ENCODE measurements at places on chromosomes 3 and 15. TPM values are rescaled to one million over a fixed set of nuclear protein-coding genes. Genes with fewer than 3 reads are reported as not detected.

The DUOXA2 gene
- total RNA-seq, result not detected

The ARID3B gene
- total RNA-seq, result 5.8 TPM

GRCh38 chr3:101072300-101072699, 79.1 kb upstream of the ABI3BP start:
- DNase-seq, result no peak

DNA sequence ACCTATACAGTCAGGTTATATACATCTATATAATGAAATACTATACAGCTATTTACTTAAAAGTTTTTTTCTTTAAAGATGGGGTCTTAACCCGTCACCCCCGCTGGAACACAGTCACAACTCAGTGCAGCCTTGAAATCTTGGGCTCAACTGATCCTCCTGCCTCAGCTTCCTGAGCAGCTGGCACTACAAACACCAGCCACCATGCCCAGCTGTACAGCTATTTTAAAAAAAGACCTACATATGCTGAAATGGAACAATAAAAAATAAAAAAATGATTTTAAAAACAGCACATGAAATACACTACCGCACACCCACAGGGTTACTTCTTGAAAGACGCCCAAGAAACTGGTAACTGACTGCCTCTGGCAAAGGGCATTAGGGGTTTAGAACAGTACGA, 3.8 kb downstream of the NCBP2 start:
- no peak for DNase-seq

GRCh38 chr3:194306109-194306686, 44.9 kb downstream of the CPN2 start:
- peak; percentile 74 for DNase-seq

DNA sequence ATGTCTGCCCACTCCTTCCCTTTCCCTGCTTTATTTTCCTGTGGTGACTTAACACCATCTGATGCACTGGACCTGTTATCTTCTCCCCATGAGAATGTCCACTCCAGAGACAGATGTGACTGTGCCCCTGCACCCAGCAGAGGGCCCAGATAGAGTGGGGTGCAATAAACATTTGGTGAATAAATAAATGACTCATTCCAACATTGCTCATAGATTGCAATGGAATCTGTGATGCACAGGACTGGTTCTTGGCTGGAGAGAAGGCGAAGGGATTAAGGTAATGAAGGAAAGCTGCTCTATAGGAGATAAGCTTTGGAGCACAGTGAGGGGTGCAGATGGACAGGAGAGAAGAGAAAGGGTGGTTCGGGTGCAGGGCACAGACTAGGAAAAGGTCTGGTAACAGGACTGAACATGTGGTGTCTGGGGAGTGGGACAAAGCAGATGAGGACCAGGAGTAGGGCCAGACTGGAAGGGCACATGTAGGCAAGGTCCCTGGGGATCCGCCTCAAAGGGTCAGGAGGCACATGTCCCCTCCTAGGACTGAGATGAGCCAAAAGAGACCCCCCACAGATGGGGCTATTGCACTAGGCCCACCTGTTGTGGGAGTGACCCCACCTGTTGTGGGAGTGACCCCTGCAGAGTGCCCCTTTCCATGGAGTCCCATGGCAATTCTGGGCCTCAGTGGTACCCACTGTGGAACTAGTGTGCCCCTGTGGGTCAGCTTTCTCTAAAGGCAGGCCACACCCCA, 17.5 kb upstream of the POC1A start:
- no peak for DNase-seq

GRCh38 chr15:31522028-31522427, 195.4 kb downstream of the KLF13 start:
- no peak for DNase-seq
